Activated T-cell treated with anti-CD3 and anti-CD28 coated beads, Interleukin-2, amount 50 U/mL, for 72 hours (primary cell): ENCODE measurements at places on chromosomes 13 and 19.
A peak's percentile ranks its signal among the peaks of the same experiment; 100 is the strongest.

GRCh38 chr19:42942187-42942789 lies 5.3 kb upstream of the PSG7 start:
- no peaks in the 10 kb centered on the region for H3K36me3 ChIP-seq
- no peaks in the 10 kb centered on the region for H3K4me1 ChIP-seq
- no peak overlapping the region for H3K4me3 ChIP-seq
- H3K27ac ChIP-seq: no peak overlapping the region
- DNase-seq: peak; percentile 4

GRCh38 chr13:105084931-105085330 lies 1450.5 kb downstream of the EFNB2 start:
- no peaks in the 10 kb centered on the region for H3K4me1 ChIP-seq
- no peaks in the 10 kb centered on the region for H3K27me3 ChIP-seq
- H3K36me3 ChIP-seq: no peaks in the 10 kb centered on the region
- DNase-seq: no peak
- no peak overlapping the region for H3K27ac ChIP-seq

DNA sequence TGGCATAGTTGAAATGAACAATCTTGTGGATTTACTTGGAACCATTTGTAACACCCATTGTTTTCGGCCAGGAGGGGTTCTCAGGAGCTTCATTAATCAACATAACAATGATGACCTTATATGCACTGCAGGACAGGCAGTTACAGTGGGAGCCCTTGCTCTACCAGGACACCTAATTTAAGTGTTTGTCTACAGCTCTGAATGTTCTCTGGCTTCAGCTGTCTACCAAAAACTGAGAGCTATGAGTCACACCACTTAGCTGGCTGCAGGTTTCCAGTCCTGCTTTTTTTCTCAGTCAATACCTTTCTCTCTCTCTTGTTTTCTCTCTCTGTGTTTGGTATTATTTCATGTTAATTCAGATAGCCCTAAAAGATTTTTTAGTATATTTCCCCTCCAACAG lies 105.4 kb upstream of the MBNL2 start:
- no peak overlapping the region for H3K4me3 ChIP-seq
- peaks cover 19% of the 10 kb centered on the region for H3K4me1 ChIP-seq
- no peak for DNase-seq
- no peak overlapping the region for H3K27ac ChIP-seq

DNA sequence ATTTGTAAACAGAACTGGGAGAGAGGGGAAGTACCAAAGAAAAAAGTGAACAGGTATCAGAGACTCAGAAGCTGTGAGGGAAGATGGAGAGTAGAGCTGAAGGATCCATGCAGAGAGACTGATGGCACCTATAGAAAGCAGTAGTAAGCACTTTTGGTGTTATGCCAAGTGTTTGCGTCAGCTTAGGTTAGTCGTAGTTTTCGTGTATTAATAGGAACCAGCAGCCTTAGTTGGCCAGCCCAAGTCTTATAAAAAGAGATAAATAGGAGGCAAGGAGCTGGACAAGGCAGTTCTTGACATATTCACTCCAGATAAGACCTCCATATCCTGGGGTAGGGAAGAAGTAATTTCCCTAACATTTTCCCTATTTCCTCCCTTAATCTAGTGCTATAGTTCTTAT lies 214.2 kb downstream of the OXGR1 start:
- H3K27me3 ChIP-seq: no peaks in the 10 kb centered on the region
- no peak overlapping the region for H3K4me3 ChIP-seq
- no peak for DNase-seq
- no peaks in the 10 kb centered on the region for H3K4me1 ChIP-seq
- H3K36me3 ChIP-seq: peaks cover 1% of the 10 kb centered on the region
- no peak overlapping the region for H3K27ac ChIP-seq

- H3K4me3 ChIP-seq: no peak overlapping the region
- no peak overlapping the region for H3K27ac ChIP-seq
- H3K27me3 ChIP-seq: no peaks in the 10 kb centered on the region
- H3K4me1 ChIP-seq: no peaks in the 10 kb centered on the region
These were observed 565.1 kb downstream of the LIG4 start for GRCh38 chr13:107650081-107650701.

- peak overlapping the region; percentile 55 for H3K27ac ChIP-seq
- H3K4me3 ChIP-seq: no peak overlapping the region
- H3K4me1 ChIP-seq: peaks cover 33% of the 10 kb centered on the region
- no peaks in the 10 kb centered on the region for H3K27me3 ChIP-seq
These were observed 24.0 kb upstream of the EIF3G start for GRCh38 chr19:10143681-10144080.

- H3K27me3 ChIP-seq: no peaks in the 10 kb centered on the region
- no peaks in the 10 kb centered on the region for H3K4me1 ChIP-seq
- DNase-seq: no peak
- no peaks in the 10 kb centered on the region for H3K36me3 ChIP-seq
- no peak overlapping the region for H3K4me3 ChIP-seq
- no peak overlapping the region for H3K27ac ChIP-seq
These were observed 1135.9 kb upstream of the PCDH20 start for GRCh38 chr13:62551588-62551987.

DNA sequence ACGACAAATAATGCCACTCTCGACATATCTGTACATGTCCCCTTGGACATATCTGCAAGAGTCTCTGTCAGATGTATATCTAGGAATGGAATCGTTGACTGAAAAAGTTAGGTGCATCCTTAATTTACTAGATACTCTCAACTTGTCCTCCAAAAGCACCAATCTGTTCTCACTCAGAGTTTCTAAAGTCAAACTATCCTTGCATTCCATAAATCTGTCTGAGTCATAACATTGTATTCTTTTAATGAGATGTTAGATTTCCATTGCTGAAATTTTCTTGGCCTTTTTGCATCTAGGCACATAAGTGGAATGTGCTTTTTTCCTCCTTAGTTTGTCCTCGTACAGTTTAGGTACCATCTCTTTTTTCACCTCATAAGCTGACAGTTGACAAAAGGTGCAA lies 139.8 kb downstream of the PTPRS start:
- H3K27ac ChIP-seq: no peak overlapping the region
- no peak for DNase-seq
- peaks cover 5% of the 10 kb centered on the region for H3K36me3 ChIP-seq

DNA sequence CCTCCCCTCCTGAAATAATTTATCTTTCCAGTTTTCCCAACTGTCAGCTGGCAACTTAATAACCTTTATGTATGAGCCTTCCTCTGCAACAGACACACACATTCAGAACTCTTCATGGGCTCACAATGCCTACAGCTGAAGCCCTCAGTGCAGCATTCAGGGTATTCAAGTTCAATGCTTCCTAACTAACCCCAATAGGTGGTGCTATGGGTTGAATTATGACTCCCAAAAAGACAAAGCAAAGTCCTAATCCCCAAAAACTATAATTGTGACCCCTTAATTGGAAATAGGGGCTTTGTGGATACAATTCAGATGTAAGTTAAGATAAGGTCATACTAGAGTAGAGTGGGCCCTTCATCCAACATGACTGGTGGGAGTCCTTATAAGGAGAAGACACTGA lies 202.2 kb downstream of the SUCLA2 start:
- no peaks in the 10 kb centered on the region for H3K36me3 ChIP-seq
- no peak overlapping the region for H3K4me3 ChIP-seq
- no peaks in the 10 kb centered on the region for H3K27me3 ChIP-seq
- DNase-seq: no peak

- H3K4me1 ChIP-seq: peaks cover 46% of the 10 kb centered on the region
- peak overlapping the region; percentile 88 for H3K27ac ChIP-seq
- peak; percentile 58 for DNase-seq
- H3K27me3 ChIP-seq: peaks cover 6% of the 10 kb centered on the region
- H3K4me3 ChIP-seq: peak overlapping the region; percentile 70
These were observed 6.9 kb downstream of the KCTD12 start for GRCh38 chr13:76879203-76879882.
